ENCODE measurements at places on chromosomes 2 and 18.

DNA sequence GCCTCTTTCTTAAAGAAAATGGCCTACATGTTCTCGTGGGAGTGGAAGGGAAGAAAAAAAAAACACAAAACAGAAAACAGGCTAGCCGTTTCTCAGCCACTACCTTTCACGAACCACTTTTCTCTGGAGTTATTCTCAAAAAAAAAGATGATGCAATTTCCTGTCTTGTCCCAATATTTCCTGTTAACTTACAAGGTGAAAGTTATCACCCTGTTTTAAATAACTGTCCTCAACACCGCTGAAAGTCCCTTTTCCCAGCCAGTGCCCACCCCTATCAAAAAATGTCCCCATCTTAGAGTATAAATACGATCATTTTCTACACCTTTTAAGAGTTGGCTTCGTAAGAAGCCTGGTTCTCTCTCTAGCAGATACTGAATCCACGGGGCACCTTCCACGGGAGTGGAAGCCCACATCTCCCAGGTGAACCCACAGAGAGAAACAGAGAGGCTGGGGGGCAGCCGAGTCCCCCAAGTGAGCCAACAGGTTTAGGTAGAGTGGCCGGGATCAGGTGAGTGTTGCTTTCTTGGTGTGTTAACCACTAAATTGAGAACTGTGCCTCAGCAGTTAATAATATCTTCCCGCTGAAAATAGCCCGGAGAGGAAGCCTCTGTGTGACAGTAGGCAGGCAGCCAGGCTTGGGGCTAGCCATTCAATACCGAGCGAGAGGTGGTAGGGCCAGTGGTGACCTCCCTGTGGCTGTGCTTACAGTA, 15.9 kb downstream of the SMAD7 start:
- no peak for DNase-seq

- DNase-seq: peak; percentile 43
These were observed 78.9 kb downstream of the UXS1 start for GRCh38 chr2:106115250-106115649.

DNA sequence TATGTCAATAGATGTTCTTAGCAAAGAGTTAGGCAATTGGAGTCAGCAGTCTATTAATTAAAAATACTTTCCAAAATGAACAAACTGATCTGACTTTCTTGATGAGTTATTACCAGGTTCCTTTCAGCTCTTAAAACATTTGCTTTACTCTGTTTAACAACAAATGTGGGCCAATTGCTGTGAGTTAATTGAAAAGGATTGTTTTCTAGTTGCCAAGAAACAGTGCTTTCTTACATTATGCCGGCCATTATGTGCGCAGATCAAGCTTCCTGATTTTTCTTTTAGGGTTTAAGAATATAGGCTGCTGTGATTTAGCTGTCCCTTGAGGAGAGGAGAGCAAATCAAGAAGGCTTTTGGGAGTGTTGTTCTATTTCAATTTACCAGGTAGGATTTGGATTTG, 50.5 kb upstream of the ITPRID2 start:
- no peak for DNase-seq

DNA sequence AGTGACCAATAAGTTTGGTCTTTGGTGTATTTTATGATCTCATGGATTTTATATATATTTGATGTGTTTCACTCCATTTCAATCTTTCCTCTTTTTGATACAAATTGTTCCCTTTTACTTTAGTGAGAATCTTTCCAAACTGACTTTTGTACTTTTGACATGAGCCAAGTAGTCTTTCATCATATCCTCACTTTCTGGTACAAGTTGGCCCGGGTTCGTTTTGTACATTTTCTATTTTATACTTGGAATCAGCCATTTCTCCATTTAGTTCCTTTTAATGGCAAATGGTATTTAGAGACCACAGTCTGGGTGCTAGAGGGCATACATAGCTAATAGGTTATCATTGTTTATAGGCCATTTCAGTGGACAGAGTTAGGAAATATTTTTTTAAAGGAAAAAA, 147.9 kb upstream of the MYO3B start:
- no peak for DNase-seq

- no peak for DNase-seq
These were observed 7.9 kb upstream of the ERMN start for GRCh38 chr2:157333304-157334047.

- no peak for DNase-seq
These were observed 18.9 kb upstream of the BAZ2B start for GRCh38 chr2:159635006-159635789.

DNA sequence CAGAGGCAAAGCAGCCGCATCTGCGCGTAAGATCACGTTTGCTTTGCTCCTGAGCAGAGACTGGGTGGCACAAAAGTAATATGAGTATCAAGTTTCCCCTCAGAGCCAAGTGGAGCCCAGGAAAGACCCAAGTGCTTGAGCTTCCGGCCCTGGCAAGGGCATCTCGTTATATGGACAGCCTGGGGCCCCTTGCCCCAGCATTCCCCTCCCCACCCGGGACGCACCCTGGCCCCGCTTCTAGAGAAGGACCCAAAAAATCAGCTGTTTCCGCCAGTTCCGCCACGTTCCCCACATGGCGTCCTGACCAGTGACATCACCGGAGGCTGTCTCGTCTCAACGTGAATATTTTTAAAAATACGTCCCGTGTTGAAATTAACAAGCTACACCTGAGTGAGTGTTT, 135.1 kb downstream of the NFATC1 start:
- no peak for DNase-seq

DNA sequence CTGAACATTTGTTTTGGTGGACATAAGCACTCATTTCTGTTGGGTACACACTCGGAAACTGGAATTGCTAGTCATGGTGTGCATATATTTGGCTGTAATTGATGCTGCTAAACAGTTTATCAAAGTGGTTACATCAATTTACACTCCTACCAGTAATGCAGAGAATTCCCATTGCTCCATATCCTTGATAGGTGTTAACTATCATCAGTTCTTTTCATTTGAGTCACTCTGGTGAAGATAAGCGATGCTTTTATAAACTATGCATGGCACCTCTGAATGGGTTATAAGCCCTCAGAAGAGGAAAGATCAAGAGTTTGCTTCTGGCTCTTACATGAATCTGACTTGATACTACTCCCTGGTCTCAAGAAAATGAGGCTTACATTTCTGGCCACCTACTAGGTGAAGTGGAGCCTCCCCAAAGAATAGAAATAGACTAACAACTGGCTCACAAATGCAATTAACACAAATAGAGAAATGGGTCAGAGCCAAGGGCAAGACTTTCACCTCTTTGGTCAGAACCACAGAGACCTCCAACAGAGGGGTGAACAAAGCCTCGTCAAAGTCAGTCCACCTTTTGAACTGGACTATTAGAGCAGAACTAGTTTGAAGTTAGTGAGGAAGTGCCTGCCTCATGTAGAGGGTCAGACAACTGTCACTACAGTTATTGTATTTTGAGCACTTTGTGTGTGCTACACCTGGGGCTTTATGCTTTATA, 15.0 kb upstream of the STK17B start:
- DNase-seq: no peak

DNA sequence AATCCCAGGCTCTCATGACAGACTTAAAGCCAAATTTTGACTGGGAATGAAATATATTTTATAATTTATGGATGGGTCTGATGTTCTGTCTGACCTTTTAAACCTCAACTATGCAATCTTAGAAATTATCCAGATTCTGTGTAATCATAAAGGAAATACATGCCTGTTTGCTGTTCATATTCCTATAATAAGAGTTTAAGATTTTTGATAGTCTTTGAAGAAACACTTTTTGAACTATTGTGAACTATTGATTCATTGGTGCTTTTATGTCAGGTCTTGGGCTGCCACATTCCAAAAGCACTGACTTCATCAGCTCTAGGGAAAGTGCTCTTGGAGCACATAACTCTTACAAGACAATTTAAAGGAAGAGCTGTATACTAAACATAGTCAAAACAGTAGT, 64.2 kb downstream of the CCDC150 start:
- no peak for DNase-seq

GRCh38 chr2:1837458-1837857, 93.1 kb upstream of the PXDN start:
- no peak for DNase-seq

GRCh38 chr2:195534971-195535370, 122.1 kb upstream of the SLC39A10 start:
- DNase-seq: no peak

DNA sequence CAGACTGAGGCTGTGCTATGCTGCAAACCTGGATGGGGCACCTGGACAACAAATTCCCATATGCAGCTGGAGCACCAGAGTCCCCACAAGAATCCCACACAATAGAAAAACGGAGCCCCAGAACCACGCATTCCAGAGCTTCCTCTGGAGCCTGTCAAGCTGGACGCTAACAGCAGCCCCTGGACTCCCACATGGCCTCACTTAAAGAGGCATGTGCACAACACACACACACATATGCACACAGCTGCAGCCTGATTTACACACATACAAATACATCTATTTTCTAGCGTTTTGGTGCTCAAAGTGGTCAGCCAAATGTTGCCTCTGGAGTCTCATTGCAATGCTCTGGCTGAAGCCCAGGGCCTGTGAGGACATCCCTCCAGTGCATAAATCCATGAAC, 632.7 kb upstream of the ID2 start:
- no peak for DNase-seq

DNA sequence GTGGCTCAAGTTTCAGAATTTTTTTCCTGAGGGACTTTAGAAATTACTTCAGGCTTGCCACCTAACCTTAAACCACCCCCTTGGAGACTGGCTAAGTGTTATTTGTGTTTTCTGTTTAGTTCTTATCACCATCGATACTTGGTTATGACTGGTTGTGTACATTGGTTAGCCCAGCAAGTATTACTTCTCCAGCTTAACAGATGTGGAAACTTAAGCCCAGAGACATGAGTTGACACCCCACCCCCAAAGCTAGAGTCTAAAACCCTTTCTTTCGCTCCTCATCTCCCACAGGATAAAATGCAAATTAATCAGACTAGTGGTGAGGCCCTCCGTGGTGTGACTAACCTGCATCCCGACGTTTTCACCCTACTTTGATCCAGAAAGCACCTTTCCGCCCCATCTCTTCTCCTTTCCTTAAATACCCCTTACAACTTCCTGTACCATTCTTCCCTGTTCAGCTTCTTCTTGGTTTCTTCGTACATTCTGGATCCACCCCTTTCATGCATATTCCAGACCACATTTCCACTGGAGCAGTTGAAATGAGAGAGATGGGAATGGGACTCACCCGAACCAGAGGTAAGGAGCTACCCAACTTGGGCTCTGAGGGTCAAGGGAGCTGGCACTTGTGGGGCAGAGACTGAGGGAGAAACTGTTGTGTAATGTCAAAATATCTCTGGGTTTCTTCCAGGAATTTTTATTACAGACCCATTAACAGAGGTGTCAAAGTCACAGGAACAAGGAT, 819 bp upstream of the MAP3K2 start:
- DNase-seq: no peak

DNA sequence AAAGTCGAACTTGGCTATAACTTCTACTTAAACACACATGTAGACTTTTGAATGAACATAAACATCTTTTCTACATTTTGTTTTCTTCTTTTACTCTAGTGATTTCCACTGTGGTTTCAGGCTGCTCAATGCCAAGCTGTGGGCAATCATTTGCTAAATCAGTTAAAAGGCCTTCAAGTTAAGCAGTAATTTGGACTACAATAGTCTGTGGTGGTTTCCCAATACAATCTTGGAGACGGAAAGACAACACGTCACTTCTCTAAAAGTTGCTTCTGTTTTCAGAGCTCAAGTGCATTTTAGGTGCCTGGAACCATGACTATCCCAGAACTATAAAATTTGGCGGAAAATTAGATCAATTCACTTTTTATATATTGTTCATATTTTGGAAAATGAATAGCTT, 69.4 kb downstream of the TXNL1 start:
- DNase-seq: no peak

GRCh38 chr2:62343206-62343605, 147.3 kb downstream of the B3GNT2 start:
- DNase-seq: no peak

DNA sequence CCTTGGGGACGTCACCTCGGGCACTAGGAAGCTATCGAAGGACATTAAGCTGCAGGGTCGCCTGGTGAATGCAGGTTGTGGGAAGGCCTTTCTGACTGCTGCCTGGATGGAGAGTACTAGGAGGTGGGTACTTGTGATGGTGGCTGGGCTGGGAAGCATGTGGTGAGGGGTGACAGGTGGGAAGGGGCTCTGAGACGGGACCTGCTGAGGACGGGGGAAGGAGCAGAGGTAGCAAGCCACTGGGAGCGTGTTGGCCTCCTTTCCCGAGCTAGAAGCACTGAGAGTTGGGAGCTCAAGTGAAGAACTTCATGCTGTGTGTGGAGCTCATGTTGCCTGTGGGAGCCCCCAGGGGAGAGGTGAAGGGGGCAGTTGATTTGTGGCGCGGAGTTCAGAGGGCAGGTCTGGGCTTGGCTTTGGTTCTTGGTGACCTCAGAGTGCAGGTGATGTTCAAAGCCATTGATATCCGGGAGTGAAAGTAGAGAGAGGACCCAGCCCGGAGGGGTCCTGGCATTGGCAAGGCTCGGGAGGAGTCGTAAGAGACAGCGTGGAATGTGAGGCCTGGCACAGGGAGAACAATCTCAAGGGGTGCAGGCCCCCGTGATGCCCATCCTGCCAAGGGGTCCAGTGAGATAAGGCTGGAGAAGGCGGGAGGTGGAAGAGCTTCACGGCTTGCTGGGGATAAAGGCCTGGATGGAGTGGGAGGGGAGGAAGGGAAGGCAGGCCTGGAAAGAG, 13.2 kb downstream of the MROH2A start:
- no peak for DNase-seq

DNA sequence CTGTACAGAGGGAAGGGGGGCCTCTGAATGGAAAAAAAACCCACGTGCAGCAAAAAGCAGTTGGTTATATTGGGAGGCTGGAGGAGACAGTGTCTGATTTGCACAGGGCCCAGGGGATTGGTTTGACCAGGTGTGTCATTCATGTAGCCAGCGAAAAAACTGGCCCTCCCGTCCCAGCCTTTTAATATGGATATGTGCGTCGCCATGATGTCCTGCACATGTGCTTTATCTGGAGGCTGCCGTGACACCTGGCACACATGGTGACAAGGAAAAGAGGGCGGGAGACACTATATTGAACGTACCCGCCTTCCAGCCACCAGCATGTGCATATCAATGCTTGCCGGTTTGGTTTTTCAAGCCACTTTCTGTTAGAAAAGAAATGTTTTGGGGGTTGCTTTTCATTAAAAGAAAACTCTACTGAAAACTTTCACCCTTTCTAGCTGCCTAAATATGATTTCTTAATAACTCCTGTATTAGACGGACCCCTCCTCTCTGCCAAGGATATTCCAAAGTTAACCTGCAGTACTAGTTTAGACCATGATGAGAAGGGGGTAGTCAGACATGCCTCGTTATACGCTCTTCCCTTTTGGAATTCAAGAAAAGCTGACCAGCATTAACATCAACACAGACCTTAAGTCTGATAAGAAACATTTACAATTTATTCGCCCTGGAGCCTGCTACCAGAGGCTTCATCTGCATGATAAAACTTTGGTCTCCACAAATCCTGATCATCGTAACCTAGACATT, 16.2 kb downstream of the SLC25A52 start:
- no peak for DNase-seq

DNA sequence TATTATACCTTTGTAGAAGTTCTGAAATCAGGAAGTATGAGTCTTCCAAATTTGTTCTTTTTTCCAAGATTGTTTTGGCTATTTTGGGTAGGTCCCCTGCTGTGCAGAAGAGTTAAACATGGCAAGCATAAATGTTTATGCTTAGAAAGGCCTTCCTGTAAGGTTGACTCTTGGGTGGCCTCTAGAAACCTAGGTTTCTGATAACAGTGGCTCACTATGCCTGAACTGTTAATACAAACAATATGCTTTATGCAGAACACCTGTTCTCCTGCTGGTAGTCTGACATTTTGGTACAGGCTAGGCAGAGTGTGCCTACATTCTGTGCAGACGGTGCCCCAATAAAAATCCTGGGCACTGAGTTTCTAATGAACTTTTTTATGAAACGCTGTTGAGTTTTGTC, 10.1 kb downstream of the PTPN18 start:
- no peak for DNase-seq

Data from kidney capillary endothelial cell (primary cell).